ENCODE measurements at places on chromosomes 13 and 19.

GRCh38 chr13:73879346-73880015, 254.7 kb downstream of the KLF12 start:
- peak; percentile 11 for DNase-seq

DNA sequence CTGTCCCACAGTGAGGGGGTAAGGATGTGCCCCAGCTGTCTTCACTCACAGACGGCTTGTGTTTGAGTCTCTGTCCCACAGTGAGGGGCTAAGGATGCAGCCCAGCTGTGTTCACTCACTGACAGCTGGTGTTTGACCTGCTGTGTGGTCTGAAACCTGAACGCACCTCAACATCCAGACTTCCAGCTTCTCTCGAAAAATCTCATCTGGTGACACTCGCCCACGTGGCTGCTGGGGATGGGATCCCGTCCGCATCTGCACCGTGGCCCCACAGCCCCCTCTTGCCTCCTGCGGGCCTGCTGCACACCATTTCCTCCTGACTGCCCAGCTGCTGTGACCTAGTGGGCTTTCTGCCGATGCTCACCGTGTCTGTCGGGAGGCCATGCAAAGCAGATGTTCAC, 27.3 kb downstream of the CHAF1A start:
- no peak for DNase-seq

GRCh38 chr19:56094449-56094848, 26.6 kb downstream of the ZNF787 start:
- no peak for DNase-seq

GRCh38 chr13:28267497-28267896, 129.2 kb downstream of the PAN3 start:
- DNase-seq, result no peak

- DNase-seq, result no peak
These were observed 103.4 kb downstream of the TM9SF2 start for GRCh38 chr13:99604636-99605035.

DNA sequence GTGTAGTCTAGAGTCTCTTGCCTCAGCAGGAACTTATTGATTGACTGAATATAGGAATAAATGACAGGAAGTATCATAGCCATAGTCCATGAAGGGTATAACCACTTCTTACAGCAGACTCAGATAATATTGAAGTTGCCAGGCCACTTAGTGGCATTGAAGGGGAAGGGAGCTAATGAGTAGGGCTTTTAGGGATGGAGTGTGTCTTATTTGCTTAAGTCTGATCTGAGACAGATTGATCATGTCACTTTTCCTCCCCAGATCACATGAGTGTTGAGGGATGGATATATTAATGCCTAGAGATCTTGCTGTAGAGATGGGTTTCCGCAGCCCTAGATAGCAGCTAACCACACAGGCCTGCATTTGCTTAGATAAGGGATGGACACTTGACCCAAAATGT, 62.2 kb upstream of the NBEA start:
- DNase-seq, result no peak

Data from G401 (cell line).